ENCODE measurements at places on chromosomes 11 and 22.

- no peak for DNase-seq
Observed at GRCh38 chr11:14969901-14970323, 2.2 kb downstream of the CALCA start.

- DNase-seq, result no peak
Observed at GRCh38 chr11:124766156-124766555, 4.1 kb upstream of the ESAM start.

DNA sequence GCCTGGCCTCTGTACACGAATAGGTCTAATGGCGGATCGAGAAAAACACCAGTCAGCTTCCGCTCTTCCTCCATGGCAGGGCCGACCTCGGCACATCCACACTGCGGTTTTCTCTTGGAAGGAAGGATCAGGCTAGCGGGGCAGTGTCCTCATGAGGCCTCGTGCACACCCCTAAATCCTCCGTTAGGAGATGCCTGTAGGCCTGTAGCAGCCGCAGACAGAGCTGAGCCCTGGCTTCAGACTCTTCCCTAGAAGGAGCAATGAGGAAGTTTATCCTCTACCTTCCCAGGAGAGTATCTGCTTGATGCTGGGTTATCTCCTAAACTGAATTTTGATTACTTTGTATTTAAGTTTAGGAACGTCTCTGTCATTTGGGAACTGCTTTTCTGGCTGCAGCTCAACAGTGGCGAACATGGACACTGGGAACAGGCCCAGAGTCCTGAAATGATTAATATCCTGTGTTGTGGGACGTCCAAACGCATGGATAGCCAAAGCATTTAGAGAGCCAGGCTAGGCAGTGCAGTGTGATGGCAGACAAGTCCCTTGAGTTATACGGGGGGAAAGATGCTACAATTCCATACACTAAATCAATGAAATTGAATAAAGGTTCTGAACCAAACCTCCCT lies 16.5 kb upstream of the BMAL1 start:
- no peak for DNase-seq

GRCh38 chr11:59289356-59290181 lies 69.1 kb upstream of the OR5AN1 start:
- no peak for DNase-seq

- no peak for DNase-seq
Observed at GRCh38 chr22:20000246-20001081, 16.2 kb downstream of the ARVCF start.

GRCh38 chr11:106761240-106761639 lies 257.0 kb downstream of the GUCY1A2 start:
- DNase-seq, result no peak

Data from GM19239 (cell line).